Erythroblast (primary cell): ENCODE measurements at places on chromosomes 13 and 19.

GRCh38 chr13:46676378-46676725, 120.6 kb downstream of the ESD start:
- no peak for DNase-seq

DNA sequence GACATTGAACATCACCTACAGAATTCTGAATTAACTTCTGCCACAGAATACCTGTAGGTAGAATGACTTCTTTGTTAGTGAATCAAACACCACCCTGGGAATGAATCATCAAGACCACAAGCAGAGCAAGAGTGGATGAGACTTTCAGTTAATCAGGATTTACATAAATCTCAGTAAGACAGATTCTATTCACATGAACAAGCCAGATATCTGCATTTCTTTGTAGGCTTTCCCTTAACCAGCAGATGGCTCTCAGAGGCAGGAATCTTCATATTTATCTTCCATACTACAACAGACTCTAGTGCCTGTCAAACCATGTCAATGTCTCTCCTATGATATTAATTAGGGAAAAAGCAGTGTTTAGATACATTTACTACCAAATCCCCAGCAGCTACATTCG, 412.1 kb downstream of the KLF12 start:
- DNase-seq = no peak

- DNase-seq = no peak
Observed at GRCh38 chr19:10226376-10227025, 4.6 kb downstream of the S1PR2 start.

DNA sequence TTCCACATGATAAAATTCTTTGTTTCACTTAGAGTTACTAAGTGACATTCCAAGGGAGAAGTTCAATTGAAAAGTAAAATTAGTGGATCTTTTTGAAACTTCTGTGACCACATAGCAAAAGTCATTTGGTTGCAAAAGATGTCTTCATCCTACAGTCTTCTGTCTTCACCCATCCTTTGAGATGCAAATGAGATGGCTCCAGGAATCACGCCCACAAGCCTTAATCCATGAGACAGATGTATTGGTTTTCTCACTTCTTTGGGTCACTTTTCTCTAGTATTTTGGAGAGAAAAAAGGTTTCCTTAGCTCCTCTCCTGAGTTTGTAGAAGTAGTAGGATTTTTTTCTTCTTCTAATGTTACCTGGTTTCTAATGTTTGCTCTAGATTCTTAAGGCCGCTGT, 259.5 kb upstream of the SLC10A2 start:
- DNase-seq = no peak

- DNase-seq = no peak
Observed at GRCh38 chr13:102904408-102904862, 58.6 kb downstream of the ERCC5 start.

- DNase-seq = peak; percentile 93
Observed at GRCh38 chr19:6753178-6754031, 13.8 kb downstream of the SH2D3A start.

DNA sequence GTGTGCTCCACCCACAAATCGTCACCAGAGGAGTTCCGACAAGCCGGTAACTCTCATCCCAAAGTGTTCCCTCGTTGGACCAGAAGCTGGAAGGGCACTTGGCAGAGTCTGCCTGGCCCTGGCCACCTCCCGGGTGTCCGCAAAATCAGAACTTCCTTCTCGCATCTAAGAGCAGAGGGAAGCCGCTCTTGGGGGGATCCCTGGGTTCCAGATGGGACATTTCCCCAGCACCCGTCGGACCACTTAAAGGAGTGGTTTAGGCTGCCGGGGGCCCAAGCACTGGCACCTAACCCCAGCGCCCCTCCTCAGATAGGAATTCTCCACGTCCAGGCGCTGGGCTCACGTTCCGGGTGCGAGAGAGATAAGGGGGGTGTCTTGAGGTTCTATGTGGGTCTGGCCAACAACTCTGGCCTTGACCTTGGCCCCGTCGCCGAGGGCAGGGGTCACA, 857 bp upstream of the MAP2K7 start:
- DNase-seq = no peak

GRCh38 chr13:33139780-33140535, 123.7 kb downstream of the KL start:
- DNase-seq = no peak

- no peak for DNase-seq
Observed at GRCh38 chr13:45630791-45631190, 15.3 kb upstream of the ERICH6B start.

- DNase-seq = no peak
Observed at GRCh38 chr13:52713894-52714293, 25.7 kb downstream of the CNMD start.

DNA sequence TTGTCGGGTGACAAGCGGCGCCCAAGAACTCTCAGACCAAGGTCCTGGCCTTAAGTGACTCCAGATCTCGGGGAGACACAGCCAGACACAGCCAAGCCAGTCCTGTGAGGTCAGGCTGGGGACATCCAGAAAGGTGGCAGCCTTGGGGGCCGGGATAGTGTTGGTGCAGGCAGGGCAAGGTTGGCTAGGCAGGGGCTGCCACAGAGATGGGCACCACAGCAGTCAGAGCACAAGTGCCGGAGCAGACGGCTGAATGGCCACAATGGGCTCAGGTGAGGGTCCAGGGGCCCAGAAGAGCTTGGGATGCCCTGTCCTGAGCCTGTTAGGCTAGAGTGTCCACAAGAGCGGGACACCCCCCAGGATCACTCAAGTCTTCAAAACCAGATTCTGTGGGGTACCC, 32.2 kb downstream of the MAU2 start:
- no peak for DNase-seq

GRCh38 chr19:34109596-34109995, 62.7 kb upstream of the LSM14A start:
- no peak for DNase-seq

DNA sequence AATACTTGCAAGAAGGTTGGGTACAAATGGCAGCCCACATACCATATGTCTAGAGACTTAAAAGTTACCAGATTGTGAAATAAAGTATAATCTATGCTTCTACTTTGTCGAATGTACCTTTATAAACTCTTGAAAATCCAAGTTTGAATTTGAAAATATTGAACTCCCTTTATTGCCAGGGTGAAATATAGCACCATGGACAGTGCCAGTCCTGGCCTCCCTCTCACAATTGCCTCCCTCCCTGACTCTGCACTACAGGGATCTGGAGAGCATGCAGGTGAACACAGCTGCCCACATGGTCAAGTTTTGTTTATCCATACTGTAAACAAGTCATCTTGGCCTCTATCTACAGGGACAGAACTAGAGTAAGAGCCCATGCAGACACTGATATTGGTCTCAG, 394.1 kb upstream of the SLITRK6 start:
- DNase-seq = no peak

GRCh38 chr19:55165952-55166529, 372 bp downstream of the DNAAF3 start:
- DNase-seq = peak; percentile 85

DNA sequence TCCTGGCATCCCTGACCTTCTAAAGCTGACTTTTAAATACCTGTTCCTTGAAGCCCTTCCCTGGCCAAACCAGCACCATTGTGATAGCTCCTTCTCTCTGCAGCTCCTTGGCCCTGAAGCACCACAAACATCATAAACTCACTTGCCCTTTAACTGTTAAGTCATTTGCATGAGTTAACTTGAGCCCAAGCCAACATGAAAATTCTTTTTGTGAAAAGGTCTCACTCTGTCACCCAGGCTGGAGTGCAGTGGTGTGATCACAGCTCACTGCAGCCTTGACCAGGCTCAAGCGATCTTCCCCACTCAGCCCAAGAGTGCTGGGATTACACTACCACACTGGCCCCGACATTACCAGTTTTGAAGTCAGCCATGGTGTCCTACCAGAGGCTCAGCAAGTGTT, 87.8 kb downstream of the ZIC5 start:
- no peak for DNase-seq

- peak; percentile 83 for DNase-seq
Observed at GRCh38 chr13:111153977-111154332, 38.8 kb downstream of the ARHGEF7 start.

DNA sequence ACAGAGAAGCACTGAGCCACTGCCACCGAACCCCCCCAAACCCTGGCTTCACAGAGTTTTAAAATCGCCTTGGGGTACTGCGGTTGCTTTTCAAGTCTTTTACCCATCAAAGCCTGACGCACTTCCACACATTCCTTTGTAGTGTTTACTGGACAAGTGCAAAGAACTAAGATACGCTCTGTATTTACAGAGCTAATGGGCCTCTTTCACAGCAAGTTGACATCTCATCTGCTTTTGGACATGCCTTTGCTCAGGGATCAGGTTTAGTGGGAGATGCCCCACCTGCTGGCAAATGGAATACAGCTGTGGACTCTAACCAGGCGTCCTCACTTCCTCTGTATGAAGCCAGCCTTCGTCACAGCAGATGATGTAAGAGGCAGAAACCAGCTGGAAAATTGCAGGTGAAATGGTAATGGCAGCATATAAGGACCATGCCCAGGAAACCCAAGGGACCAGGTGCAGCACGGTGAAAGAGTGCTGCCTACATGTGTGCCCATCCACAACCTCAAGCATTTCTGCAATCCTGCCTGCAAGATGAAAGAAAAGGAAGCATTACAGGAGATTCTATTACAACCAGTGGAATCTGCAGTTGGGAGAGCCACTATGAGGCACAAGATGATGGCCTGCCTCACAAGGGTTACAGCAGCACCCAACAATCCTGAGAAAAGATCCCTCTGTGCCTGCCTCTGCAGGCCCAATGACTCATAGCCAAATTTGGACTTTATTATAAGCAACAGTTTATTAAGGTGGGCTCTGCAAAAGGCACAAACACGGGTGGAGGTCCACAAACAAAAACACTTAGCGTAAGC, 34.7 kb downstream of the BRD4 start:
- peak; percentile 78 for DNase-seq

GRCh38 chr19:19514215-19514657, 1.1 kb downstream of the TSSK6 start:
- DNase-seq = no peak

GRCh38 chr13:97234742-97235141, 12.6 kb downstream of the MBNL2 start:
- DNase-seq = no peak

- no peak for DNase-seq
Observed at GRCh38 chr13:112245989-112246388, 130.2 kb upstream of the SPACA7 start.

DNA sequence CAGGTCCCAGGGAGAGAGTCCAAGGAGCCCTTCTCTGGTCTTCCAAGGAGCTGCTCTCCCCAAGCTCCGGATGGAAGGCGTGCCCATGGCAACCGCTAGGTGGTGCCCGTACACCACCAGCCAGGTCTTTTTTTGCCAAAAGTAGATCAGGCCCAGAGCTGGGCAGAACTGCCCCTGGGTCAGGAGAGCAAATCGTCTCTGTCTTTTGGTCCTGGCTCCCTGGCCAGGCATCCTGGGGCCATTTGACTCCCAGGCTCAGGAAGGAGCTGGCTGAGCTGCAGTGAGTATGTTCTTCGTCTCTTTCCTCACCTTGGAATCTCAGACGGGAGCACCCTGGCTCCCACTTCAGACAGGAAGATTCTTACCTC, 24.6 kb upstream of the BCL3 start:
- peak; percentile 64 for DNase-seq

DNA sequence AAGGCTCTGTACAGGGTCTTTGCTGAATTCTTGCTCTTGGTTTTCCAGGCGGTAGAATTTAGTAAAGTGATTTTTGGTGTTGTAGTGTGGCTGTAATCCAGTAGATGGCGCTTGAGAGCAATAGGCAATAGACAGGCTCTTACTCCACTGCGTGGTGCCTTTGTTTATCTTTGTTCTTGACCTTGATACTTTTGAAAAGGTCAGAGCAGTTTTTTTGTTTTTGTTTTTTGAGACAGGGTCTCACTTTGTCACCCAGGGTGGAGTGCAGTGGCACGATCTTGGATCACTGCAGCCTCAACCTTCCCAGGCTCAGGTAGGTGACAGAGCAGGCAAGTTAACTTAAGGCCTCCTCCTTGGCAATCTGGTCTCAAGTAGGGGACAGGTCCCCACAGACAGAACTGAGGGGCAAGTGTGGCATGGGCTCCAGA, 12.2 kb upstream of the LILRA5 start:
- peak; percentile 33 for DNase-seq

DNA sequence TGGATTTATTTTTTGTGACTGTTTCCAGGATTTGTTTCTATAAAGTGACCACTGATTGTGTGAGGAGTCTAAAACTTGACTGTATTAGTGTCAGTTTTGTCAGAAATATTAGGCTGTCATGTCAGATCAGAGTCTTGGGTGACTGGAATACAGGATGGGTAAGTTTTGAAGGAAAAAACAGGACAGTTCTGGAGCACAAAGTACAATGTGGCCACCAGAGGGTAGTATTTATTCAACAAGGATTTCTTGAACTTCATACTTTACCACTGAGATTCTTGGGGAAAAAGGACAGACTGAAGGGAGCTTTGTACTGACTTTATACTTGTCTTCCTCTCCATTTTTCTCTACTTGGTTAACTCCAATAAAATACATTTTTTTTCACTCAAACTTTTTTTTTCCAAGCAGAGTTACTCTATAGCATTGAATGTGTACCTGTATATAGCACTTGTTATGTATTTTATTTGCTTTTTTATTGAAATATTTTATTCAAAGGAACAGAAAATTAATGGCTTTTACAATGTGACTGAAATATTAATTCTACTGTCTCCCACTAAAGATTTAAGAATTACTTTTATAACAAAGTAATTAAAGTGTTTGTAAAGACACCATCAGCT, 51.1 kb downstream of the LMO7 start:
- no peak for DNase-seq

DNA sequence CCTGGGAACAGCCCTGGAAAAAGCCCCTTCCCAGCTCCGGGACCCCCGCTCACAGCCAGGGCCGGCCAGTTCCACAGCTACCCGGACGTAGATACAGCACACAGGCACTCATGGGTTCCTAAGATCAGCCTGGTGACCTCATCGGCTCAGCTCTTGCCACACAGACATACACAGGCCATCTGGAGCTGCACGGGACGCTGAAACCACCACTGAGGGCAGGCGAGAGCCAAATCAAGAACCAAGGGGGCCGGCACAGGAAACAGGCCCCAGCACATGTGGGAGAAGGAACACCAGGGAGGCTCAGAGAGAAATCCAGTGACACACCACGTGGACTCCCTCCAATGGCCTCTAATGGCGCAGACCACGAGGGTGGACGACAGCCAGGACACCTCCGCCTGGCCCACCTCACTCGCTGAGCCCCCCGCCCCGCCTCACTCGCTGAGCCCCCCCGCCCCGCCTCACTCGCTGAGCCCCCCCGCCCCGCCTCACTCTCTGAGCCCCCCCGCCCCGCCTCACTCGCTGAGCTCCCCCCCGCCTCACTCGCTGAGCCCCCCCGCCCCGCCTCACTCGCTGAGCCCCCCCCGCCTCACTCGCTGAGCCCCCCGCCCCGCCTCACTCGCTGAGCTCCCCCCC, 69.7 kb upstream of the C13orf46 start:
- DNase-seq = peak; percentile 10

DNA sequence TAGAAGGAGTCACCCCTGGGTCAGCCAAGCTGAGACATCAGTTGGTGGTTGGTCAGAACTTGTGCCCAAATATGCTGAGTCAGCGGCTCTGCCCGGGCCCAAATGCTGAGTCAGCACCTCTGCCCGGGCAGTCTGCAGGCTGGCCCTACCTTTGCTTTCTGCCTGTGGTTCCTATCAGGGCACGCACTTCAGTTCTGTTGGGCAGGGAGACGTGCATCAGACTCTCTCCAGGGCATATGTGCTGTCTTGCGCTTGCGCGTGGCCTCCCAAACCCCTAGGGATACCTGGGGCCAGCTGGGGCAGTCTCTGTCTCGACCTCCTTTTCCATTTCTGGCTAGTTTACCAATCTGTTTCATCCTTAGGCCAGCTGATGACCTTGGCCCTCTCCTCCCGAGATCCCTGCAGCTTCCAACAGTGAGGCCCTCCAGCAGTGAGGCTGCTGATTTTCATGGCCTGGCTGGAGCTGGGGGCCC, 24.4 kb upstream of the LDLR start:
- DNase-seq = peak; percentile 77

- no peak for DNase-seq
Observed at GRCh38 chr13:98819382-98820010, 67.0 kb upstream of the SLC15A1 start.
